GM03348 (cell line): ENCODE measurements at places on chromosomes 5 and 9.

DNA sequence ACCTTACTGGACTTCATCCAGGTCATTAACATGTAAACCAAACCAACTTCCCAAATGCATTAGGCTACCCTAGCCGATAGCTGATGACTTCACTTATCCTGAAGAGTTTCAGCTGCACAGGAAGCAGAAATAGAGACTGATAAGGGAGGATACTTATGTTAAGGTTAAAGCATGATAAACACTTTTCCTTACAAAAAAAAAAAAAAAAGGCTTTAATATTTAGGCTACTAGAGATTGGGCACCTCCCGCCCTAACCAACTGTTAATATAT, 1.6 kb upstream of the MEF2C start:
- DNase-seq, result no peak

GRCh38 chr9:6630502-6631206, 14.9 kb downstream of the GLDC start:
- DNase-seq, result no peak

DNA sequence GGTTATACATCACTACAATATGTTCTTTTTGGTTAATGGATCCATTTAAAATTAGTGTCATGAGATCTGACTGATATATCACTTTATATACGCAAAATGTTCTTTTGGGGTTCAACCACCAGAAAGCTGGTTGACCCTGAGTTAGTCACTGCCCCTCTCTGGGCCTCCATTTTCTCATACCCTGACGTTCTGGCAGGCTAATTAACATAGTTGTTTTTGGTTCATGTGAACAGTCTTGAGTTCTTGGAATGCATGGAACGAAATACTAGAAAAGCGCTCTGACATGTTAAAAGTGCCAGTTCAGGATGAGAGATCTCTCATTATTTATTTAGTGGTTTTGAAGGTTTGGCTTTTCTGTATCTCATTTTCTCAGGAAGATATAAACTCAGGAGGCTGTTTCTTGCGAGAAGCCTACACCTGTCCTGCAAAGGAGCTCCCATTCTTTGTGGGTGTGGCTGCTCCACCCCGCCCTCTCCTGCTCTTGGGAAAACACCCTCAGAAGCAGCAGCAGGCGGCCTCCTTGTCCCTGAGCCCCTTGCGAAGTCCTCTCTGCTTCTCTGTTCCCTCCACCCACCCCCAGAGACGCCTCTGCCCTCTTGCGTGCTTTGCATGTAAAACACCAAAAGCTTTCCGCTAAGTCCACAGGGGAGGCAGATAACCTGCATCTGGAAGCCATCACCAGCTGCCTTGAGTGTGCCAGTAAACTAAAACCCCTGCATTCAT, 302.4 kb upstream of the PANK3 start:
- DNase-seq, result no peak

- no peak for DNase-seq
Observed at GRCh38 chr5:150428106-150428876, 15.6 kb upstream of the CD74 start.

GRCh38 chr5:140169410-140169809, 5.6 kb upstream of the CYSTM1 start:
- DNase-seq, result no peak

DNA sequence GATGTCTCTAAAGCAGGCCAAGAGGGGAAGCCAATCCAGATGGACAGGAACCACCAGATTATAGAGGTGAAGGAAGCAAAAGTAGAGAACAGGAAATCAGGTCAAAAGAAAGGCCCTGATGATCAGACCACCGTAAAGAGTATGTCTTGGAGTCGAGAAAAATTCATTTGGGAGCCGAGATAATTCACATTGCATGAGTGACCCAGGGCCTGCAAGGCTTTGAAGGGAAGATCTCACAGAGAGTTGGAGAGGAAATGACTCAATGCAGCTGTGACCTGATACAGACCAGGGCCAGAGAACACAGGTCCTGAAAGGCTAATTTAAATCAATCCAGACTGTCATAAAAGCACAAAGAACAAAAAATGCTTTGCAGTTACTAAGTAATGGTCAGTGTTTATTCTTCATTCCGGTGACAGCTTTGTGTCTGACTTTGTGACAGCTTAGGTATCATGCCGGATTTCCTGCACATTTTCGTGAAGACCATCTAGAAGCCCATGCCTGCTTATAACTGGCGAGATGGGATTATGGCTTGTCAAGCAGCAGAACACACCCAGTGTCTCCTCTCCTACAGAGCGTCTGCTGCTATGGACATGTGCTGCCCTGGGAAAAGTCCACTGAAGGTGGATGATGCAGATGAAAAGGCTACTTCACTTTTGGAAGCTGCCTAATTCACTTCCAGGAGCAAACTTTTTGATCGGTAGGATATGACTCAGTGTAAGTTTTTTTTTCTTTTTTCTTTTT, 5.8 kb upstream of the ACTBL2 start:
- DNase-seq, result peak; percentile 25

- DNase-seq, result no peak
Observed at GRCh38 chr9:35679091-35679490, 5.4 kb downstream of the CA9 start.

DNA sequence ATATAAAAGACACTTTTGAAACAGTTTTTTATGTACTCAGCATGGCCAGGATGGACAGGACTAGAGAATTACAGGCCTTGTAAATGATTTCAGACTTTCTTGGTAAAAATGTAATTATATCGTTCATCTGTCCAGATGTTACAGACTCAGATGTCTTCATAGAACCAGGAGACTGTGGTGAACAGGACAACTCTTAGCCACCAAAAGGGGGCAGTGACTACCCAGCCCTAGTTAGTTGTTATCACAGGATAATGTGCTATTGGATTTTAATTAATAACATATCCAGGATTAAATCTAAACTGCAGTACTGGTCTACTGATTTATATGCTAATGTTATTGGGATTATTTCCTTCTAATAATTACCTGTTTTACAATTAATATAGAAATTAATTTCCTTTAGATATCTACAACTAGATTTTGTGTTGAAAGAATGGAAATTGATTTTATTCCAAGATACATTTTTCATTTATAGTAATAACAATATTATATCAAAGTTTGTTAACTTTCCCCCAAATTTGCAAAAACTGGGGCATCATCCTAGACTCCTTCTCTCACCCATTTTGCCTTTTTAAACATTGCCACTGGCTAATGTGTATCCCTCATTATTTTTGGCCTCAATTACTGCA, 99.4 kb downstream of the MTREX start:
- peak; percentile 74 for DNase-seq

- no peak for DNase-seq
Observed at GRCh38 chr5:87916320-87916719, 352.3 kb downstream of the TMEM161B start.

DNA sequence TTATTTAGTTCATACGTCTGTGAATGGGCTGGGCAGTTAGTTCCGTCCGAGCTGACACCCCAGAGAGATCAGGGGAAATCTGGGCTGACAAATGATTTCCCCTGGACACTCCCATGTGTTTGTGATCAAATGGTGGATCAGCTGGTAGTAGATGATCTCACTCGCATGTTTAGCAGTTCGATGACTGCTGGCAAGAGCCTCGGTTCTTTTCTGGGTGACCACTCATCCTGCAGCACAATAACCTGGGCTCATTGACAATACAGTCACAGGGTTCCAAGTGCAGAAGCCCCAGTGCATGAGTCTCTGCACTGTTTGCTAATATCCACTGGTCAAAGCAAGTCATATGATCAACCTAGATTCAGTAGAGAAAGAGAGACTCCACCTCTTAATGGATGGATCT, 155.9 kb downstream of the NR2F1-AS1 start:
- peak; percentile 42 for DNase-seq

- no peak for DNase-seq
Observed at GRCh38 chr9:130661451-130662098, 2.8 kb upstream of the PRDM12 start.

DNA sequence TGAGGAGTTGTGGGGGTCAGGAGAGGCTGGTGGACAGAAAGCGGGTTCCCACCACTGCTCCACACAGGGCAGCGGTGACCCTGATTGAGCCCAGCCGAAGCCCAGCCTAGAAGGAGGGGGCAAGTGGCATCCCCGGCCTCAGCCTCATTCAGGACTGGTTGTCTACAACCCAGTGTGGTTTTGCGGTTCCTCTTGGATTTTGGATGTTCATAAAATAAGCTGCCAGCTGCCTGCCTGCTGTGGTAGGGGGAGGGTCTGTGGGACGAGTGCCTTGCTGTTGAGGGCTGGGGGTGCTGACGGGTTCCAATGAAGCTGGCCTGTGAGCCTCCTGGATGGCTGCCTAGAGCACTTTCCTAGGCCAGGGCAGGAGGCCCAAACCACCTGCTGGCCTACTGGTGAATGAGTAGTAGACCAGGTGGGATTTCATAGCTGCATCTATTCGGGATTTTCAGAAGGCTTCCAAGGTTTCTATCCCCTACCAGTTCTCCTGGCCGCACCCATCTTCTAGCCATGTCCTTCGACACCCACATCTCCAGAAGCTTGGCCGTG, 102.4 kb downstream of the NDFIP1 start:
- no peak for DNase-seq

GRCh38 chr9:26579056-26579455, 313.5 kb downstream of the CAAP1 start:
- DNase-seq, result no peak

- no peak for DNase-seq
Observed at GRCh38 chr5:82345108-82345507, 67.0 kb upstream of the RPS23 start.

- DNase-seq, result no peak
Observed at GRCh38 chr9:100294341-100294740, 58.4 kb downstream of the TEX10 start.

DNA sequence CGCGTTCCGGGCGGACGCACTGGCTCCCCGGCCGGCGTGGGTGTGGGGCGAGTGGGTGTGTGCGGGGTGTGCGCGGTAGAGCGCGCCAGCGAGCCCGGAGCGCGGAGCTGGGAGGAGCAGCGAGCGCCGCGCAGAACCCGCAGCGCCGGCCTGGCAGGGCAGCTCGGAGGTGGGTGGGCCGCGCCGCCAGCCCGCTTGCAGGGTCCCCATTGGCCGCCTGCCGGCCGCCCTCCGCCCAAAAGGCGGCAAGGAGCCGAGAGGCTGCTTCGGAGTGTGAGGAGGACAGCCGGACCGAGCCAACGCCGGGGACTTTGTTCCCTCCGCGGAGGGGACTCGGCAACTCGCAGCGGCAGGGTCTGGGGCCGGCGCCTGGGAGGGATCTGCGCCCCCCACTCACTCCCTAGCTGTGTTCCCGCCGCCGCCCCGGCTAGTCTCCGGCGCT, at the start of gene DAPK1:
TSS of gene DAPK1 (plus strand) at position 264 of the 442 bp plus-strand sequence. CDS start 1,211 bp downstream, outside the sequence.
- peak; percentile 41 for DNase-seq

DNA sequence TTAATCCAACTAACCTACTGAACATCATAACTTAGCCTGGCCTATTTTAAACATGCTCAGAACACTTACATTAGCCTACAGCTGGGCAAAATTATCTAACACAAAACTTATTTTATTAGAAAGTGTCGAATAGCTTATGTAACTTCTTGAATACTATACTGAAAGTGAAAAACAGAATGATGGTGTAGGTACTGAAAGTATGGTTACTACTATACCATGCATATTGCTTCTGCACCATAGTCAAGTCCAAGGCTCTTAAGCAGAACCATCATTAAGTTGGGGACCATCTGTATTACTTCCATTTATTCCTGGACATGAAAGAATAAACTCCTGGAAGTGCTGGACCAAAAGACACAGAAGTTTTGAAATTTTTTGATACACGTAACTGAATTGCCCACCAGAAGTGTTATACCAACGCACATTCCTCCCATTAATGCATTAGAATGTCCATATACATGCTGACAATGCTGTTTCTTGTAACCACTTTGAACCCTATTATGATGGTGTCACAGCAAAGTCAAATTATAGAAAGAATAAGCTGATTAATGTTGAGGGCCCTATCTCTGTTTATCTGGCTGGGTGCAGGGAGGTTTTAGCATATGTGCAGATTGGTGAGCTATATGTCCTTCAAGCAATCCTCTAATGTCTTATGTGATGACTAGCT, 375.7 kb downstream of the ACTL7B start:
- DNase-seq, result no peak

DNA sequence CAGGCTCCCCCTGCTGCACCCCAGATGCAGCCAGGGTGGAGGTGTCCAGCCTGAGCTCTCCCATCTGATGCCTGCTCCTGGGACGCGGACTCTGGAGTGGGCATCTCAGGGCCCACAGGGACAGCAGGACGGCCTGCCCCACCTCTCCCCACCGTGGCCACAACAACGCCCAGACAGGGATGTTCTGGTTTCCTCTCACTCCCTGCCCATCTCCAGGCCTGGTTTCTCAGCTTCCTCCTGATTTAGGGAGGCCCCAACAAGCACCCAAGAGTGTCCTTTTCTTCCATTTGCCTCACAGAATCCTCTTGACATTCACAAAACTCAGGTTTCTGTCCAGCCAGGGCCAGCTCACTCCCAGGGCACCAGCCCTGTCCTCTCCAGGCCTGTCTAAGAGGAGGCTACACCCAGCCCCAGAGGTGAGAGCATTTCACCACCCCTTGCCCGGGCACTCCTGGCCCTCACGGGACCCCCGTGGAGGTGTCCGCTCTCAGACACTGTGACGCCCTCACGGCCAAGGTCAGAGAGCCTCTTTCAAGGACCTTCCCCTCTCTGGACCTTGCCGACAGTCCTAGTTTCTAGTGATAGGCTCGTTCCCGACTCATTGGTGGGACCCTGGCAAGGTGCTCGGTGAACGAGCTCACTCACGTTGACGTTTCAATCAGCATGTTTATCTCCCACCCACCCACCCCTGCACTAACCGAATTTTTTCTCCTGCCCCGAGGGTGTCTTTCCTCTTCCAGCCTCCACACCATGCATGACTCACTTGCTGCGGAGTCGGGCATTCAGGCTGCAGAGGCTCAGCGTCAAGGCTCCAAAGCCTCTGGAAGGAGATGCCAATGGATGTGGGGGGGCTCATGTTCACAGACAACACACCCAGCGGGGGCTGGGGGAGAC, 62.0 kb upstream of the UNC5A start:
- no peak for DNase-seq

DNA sequence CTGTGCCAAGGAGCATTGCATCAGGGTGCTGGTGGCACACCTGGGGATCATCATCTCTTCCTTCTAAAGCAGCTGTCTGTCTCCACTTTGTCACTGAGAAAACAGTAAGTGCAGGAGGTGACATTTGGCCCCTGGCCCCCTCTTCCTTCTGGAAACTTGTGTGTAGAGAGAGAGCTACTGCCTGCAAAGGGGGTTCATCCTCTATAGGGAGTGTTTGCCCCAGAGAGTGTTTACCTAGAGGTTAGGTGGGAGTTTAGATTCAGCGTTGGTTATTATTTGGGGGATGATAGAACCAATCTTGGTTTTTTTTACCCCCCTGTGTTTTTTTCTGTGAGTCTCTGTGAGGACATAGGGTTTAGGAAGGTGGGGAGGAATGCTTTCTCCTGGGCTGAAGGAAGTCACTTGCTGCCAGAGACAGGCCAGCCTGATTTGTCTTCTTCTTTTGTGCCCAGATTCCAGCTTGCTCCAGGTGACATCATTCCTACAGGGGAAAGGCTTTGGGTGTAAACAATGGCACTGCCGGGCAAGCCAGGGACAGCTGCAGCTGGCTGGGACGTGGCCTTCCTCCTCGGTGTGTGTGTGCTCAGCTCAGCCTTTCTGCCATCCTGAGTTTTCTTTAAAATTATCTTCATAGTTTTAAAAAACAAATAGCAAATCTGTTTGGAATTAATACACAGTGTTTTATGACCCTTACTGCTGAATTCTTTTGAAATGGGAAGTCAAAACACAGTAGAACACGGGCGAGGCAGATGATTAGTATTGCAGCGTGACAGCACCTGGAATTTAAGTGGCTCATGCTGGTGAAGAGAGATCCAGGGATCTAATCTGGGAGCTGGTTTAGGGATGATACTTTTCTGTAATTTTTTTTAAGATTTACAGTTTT, 24.5 kb downstream of the PRRC2B start:
- DNase-seq, result no peak
